Sigmoid colon (tissue), 7 donors: ENCODE measurements at places on chromosomes 6 and 20. TPM values are rescaled to one million over a fixed set of nuclear protein-coding genes. Genes with fewer than 3 reads are reported as not detected.

GRCh38 chr6:38320358-38320757 is 319.4 kb downstream of the BTBD9 start:
- H3K36me3 ChIP-seq = no peaks in the 10 kb centered on the region
- H3K27ac ChIP-seq = no peak overlapping the region
- DNase-seq = no peak
- no peak overlapping the region for H3K4me3 ChIP-seq
- H3K27me3 ChIP-seq = no peaks in the 10 kb centered on the region

GRCh38 chr20:62494537-62494936 is 18.7 kb upstream of the GATA5 start:
- no peaks in the 10 kb centered on the region for H3K36me3 ChIP-seq
- H3K27ac ChIP-seq = no peak overlapping the region

- peak; percentile 80 for DNase-seq
- H3K4me3 ChIP-seq = peak within 1 kb of the TSS; percentile 41
These were observed at the start of gene KHDRBS2 for GRCh38 chr6:62285612-62286469. Gene KHDRBS2, minus strand, starts transcription at chr6:62286225.

GRCh38 chr20:61185181-61185580 is 66.9 kb upstream of the CDH4 start:
- H3K4me1 ChIP-seq = no peaks in the 10 kb centered on the region
- no peak overlapping the region for H3K27ac ChIP-seq
- H3K4me3 ChIP-seq = no peak overlapping the region
- DNase-seq = no peak
- peaks cover 11% of the 10 kb centered on the region for H3K27me3 ChIP-seq

DNA sequence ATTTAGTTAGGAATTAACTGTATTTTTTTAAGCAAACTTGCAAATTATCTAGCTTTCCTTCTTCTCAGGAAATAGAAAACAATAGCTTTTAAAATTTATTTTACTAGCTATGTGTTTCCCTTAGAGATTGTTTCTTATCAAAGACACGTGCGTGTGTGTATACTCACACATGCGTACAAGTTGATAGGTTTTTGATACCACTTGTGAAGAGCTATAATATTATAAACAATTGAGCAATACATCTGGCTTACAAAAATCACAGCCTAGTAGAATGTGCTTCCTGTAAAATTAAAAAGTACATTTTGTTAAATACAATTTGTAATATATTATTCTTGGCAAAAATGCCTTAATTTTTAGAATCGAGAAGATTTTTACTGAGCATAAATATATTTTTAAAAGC is 33.9 kb downstream of the COL12A1 start:
- H3K4me3 ChIP-seq = no peak overlapping the region
- no peak for DNase-seq
- H3K27me3 ChIP-seq = no peaks in the 10 kb centered on the region
- no peaks in the 10 kb centered on the region for H3K36me3 ChIP-seq

- H3K27ac ChIP-seq = no peak overlapping the region
- no peaks in the 10 kb centered on the region for H3K36me3 ChIP-seq
- H3K4me1 ChIP-seq = peaks cover 5% of the 10 kb centered on the region
- no peak for DNase-seq
- H3K4me3 ChIP-seq = no peak overlapping the region
These were observed 164.2 kb upstream of the AKAP12 start for GRCh38 chr6:151075527-151075926.

DNA sequence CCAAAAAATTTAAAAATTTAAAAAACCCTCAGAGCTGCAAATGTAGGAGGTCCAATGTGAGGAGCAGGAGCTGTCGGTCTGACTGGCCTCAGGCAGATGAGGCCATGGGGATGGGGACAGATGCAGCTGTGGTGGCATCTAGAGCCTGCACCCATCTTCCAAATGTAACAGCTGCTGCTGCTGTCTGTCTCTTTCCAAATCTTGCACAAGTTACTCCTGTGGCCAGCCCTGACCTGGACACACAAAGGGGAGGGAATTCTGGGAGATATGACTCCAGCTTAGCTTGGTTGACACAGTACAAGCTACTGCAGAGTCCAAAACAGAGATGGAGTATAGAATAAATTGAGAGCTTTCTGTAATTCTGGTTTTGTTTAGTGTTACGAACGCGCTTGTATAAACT is 115.2 kb downstream of the PRND start:
- H3K4me3 ChIP-seq = no peak overlapping the region
- no peaks in the 10 kb centered on the region for H3K27me3 ChIP-seq
- peak; percentile 48 for DNase-seq
- H3K36me3 ChIP-seq = no peaks in the 10 kb centered on the region

GRCh38 chr6:64895945-64896344 is 811.1 kb downstream of the EYS start:
- no peak overlapping the region for H3K4me3 ChIP-seq
- H3K27me3 ChIP-seq = no peaks in the 10 kb centered on the region
- no peak for DNase-seq
- no peaks in the 10 kb centered on the region for H3K36me3 ChIP-seq

- H3K4me1 ChIP-seq = no peaks in the 10 kb centered on the region
- no peaks in the 10 kb centered on the region for H3K27me3 ChIP-seq
- H3K27ac ChIP-seq = no peak overlapping the region
- peak; percentile 44 for DNase-seq
- H3K36me3 ChIP-seq = no peaks in the 10 kb centered on the region
These were observed 248.8 kb downstream of the ERMARD start for GRCh38 chr6:170000071-170000843.

DNA sequence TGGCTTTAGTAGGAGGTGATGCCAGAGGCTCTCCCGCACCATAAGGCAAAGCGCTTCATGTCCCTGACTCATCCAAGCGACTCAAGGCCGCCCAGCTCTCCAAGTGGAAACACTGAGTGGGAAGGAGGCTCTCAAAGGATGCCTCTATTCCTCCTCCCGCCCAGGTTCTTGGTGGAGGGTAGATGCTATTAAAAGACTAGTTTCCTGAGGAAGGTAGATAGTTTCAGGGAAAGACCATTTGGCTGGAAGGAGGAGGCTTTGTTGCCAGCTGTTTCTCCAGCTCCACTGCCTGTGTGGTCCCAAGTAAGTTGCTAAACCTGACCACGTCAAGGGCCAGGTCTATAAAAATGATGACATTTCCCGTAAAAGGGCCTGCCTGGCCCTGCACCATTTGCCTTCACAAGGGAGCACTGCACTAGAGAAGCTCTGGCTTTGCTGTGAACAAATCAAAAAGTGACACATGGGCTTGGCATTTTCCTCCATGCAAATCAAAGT is 48.2 kb downstream of the GMDS start:
- H3K27me3 ChIP-seq = no peaks in the 10 kb centered on the region
- H3K36me3 ChIP-seq = no peaks in the 10 kb centered on the region
- DNase-seq = no peak
- H3K27ac ChIP-seq = no peak overlapping the region
- no peak overlapping the region for H3K4me3 ChIP-seq

- no peak for DNase-seq
- H3K27me3 ChIP-seq = no peaks in the 10 kb centered on the region
These were observed 103.4 kb downstream of the LRRC1 start for GRCh38 chr6:53898026-53898795.

DNA sequence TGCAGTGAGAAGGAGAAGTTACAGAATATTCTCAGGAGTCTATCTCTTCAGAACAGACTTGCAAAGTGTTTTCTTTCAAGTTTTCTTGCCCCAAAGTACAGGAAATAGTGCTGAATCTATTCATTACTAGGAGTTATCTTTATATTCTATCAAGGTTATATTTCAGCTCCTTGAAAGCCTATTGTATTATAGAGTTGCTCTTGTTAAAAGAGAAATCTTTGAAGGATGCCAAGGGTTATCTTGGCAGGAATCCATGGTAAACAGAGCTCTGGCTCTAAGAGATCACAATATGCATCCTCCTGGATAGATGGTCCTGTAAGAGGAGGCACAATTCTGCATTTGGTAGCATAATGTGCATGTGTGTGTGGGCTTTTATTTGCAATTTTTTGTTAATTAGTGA is 21.2 kb upstream of the SNRPB2 start:
- no peak for DNase-seq
- no peak overlapping the region for H3K27ac ChIP-seq
- no peaks in the 10 kb centered on the region for H3K36me3 ChIP-seq

DNA sequence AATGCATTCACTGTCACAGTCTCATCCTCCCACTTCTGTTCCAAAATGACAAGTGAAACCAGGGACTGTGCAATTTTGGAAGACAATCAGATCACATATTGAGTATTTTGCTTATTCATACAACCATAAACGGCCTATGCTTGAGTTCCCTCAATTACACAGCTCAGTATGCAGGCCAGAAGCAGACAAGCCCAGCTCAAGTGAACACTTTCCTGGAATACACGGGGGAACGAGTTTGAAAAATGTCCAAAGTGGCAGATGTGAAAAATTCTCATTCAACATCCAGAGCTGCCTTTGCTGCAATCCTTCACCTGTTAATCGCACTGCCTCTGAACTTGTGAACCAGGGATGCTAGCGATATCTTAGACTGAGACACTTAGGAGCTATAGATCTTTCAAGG is 190.2 kb downstream of the COL9A1 start:
- no peak for DNase-seq
- H3K4me1 ChIP-seq = peaks cover 5% of the 10 kb centered on the region
- no peak overlapping the region for H3K4me3 ChIP-seq

- no peaks in the 10 kb centered on the region for H3K4me1 ChIP-seq
- H3K36me3 ChIP-seq = no peaks in the 10 kb centered on the region
- no peak overlapping the region for H3K27ac ChIP-seq
These were observed 50.4 kb downstream of the GNAS-AS1 start for GRCh38 chr20:58800134-58800871.

GRCh38 chr20:62051144-62051543 is 14.5 kb downstream of the TAF4 start:
- no peak overlapping the region for H3K4me3 ChIP-seq
- H3K27ac ChIP-seq = no peak overlapping the region
- DNase-seq = no peak
- no peaks in the 10 kb centered on the region for H3K4me1 ChIP-seq

DNA sequence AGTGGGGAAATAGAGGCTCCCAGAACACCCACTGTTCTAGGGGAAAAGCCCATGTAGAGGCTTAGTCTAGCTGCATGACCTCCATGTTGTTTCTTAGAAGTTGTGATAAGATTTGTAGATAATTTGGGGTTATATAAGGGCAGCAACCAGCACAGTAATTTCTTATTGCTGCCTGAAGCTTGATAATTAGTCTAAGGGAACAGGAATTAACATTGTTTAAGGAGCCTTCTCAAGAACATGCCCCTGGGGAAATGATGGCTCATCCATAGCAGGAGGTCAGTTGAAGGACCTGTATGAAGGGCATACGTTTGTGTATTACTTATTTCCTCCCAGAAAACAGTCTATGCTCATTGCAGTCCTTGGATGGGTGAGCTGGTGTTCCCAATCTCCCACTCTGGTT is 170.7 kb upstream of the SCGN start:
- no peak overlapping the region for H3K27ac ChIP-seq
- no peaks in the 10 kb centered on the region for H3K27me3 ChIP-seq
- DNase-seq = no peak
- no peaks in the 10 kb centered on the region for H3K36me3 ChIP-seq

DNA sequence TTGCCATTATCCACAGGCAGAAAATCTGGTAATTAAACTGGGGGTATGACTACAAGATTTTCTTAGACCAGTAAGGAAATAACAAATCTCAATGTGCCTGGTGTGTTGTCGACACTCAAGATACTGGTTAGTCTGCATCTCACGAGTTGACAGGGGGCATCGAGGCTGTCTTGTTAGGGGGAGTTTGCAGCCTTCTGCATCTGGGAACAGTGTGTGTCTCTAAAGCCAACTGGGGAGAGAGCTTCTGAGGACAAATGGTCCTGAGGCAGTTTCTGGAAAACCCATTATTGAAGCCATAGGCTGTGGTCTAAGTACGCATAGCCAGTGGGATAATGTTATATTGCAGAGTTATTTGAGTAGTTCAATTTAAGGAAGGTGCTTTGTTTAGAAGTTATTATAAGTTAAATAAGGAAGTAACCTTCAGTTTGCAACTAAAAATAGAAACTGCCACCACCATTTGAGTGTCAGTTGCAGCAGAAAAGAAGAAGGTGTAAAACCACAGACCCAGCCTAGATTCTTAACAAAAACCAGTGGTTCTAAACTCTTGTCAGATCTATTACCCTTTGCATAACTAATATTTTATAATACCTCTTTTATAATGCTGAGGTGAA is 15.4 kb upstream of the MAPK13 start:
- no peaks in the 10 kb centered on the region for H3K36me3 ChIP-seq
- peaks cover 16% of the 10 kb centered on the region for H3K4me1 ChIP-seq
- H3K4me3 ChIP-seq = no peak overlapping the region
- no peak overlapping the region for H3K27ac ChIP-seq
- no peak for DNase-seq
- no peaks in the 10 kb centered on the region for H3K27me3 ChIP-seq

DNA sequence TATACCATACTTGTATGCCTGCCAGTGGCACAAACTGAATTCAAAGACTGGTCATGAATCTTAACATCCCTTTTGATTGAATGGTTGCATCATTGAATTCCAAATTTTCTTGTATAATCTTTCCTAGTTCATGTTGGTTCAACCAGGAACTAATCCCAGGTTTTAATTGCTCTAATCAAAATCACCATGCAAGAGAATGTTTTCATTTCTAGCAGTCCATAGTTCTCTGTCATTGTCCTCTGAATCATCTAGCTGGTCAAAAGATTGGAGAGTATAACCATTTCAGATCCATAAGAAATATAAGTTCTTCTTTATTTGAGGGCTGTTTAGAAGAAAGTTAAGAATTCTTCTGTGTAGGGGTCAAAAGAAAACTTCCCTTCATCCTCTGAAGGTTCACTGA is 57.2 kb downstream of the ZNF292 start:
- no peak for DNase-seq
- H3K27ac ChIP-seq = no peak overlapping the region
- H3K27me3 ChIP-seq = no peaks in the 10 kb centered on the region
- no peak overlapping the region for H3K4me3 ChIP-seq
- H3K4me1 ChIP-seq = no peaks in the 10 kb centered on the region

GRCh38 chr6:95244751-95245150 is 332.6 kb upstream of the MANEA start:
- no peaks in the 10 kb centered on the region for H3K36me3 ChIP-seq
- no peaks in the 10 kb centered on the region for H3K27me3 ChIP-seq
- no peak overlapping the region for H3K27ac ChIP-seq
- no peak overlapping the region for H3K4me3 ChIP-seq
- DNase-seq = no peak

- H3K36me3 ChIP-seq = no peaks in the 10 kb centered on the region
- peak; percentile 68 for DNase-seq
- no peaks in the 10 kb centered on the region for H3K4me1 ChIP-seq
- H3K4me3 ChIP-seq = no peak overlapping the region
These were observed 2.1 kb downstream of the ZNF341 start for GRCh38 chr20:33733654-33734576.

DNA sequence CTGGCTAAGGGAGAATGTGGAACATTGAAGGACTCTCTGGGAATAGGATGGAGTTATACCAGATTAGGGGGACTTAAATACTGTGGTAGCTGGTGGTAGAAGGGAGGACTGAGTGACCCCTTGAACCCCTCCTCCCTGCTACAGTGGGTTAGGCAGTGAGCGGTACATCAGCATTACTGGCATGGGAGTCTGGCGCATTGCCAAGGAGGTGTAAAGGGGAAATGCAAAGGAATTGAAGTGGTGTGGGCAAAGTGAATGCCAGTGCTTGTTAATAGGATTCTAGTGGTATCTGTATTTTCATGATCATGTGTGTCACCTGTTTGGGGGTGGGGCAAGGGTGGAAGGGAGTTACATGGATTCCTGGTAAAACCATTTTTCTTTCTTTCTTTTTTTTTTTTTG is 60.1 kb downstream of the GFRA4 start:
- H3K27ac ChIP-seq = no peak overlapping the region
- peaks cover 15% of the 10 kb centered on the region for H3K36me3 ChIP-seq
- no peaks in the 10 kb centered on the region for H3K4me1 ChIP-seq

The RNF39 gene
- not detected for total RNA-seq

The SCGN gene
- 11.5 TPM for total RNA-seq

The ARHGAP18 gene
- 9.2 TPM for total RNA-seq

The LY6G6C gene
- not detected for total RNA-seq

The RPL10A gene
- 2,283 TPM for total RNA-seq

The POU3F2 gene
- not detected for total RNA-seq

The CFB gene
- 33.5 TPM for total RNA-seq

The BCAS1 gene
- total RNA-seq = not detected

The TBXT gene
- total RNA-seq = not detected

The TMEM170B gene
- total RNA-seq = 11.0 TPM
